ENCODE measurements at places on chromosomes 6 and 20.

DNA sequence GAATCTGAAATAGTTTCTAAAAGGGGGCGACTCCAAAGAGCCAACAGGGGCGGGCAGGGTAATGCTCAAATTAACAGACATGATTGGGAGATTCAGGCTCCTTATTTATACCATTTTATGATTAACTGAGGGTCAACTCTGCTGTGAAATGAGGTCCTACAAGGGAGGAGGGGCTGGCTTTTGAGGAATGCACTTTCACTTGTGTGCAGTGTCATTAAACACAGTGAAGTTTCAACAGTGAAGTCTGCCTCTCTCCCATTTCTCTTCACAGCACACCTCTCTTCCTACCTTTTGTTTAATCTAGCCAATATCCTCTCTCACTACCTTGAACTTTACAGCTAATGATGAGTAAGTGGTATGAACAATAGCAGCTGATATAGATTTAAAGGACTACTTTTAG lies 557.3 kb upstream of the CITED2 start:
- H3K4me1 ChIP-seq, result peaks cover 3% of the 10 kb centered on the region
- no peak overlapping the region for H3K4me3 ChIP-seq
- no peak overlapping the region for H3K27ac ChIP-seq
- no peak for DNase-seq

DNA sequence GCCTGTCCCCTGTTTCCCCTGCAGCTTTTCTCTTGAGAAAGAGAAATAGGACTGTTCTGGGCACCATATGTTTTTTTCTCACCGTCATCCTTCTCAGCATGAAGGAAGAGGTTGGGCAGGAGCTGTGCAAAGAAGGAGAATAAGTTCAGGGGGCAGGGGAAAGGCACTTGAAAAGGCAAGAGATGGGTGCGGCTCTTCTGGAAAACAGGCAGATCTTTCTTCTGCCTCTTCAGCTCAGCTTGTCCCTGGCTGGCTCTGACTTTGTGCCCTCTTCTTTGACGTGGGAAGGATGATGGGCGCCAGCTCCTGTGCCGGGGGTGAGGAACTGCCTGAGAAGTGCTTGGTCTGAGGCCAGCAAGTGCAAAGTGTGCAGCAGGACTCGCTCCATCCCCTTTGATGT lies 206.5 kb downstream of the DOK5 start:
- no peaks in the 10 kb centered on the region for H3K4me1 ChIP-seq
- H3K27ac ChIP-seq, result no peak overlapping the region
- no peaks in the 10 kb centered on the region for H3K36me3 ChIP-seq
- H3K4me3 ChIP-seq, result no peak overlapping the region
- no peaks in the 10 kb centered on the region for H3K27me3 ChIP-seq
- no peak for DNase-seq

DNA sequence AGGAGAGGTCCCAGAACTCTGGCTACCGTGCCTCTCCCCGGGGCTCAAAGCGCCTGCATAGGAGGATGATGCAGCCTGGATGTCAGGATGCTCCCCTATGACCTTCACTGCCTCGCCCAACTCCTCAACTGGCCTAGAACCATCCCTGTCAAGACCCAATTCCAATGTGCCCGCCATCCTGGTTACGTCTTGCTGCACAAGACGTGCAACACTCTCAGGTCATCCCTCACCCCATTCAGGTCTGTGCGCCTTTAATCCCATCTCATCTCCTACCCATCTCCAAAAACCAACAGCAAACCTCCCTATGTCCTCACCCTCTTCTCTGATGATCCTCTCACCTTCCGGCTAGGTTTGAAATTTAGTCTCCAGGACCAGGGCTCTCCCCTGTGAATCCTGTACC lies 3.5 kb downstream of the SFT2D1 start:
- no peaks in the 10 kb centered on the region for H3K27me3 ChIP-seq
- no peak overlapping the region for H3K27ac ChIP-seq
- peaks cover 12% of the 10 kb centered on the region for H3K4me1 ChIP-seq

- H3K27ac ChIP-seq, result no peak overlapping the region
- H3K4me1 ChIP-seq, result no peaks in the 10 kb centered on the region
- DNase-seq, result no peak
- no peaks in the 10 kb centered on the region for H3K27me3 ChIP-seq
Observed at GRCh38 chr20:18533978-18534644, 26.4 kb downstream of the SEC23B start.

GRCh38 chr6:112298021-112298745 lies 43.8 kb upstream of the LAMA4 start:
- H3K36me3 ChIP-seq, result no peaks in the 10 kb centered on the region
- no peak overlapping the region for H3K4me3 ChIP-seq
- H3K27ac ChIP-seq, result peak overlapping the region; percentile 72
- no peak for DNase-seq
- H3K27me3 ChIP-seq, result no peaks in the 10 kb centered on the region
